ENCODE measurements at places on chromosomes 6 and 20. TPM values are rescaled to one million over a fixed set of nuclear protein-coding genes. Genes with fewer than 3 reads are reported as not detected.

VWA7 gene
- 0.74 TPM for total RNA-seq

GRCh38 chr20:62765432-62766070, 30.7 kb upstream of the MRGBP start:
- no peak for DNase-seq

- no peak for DNase-seq
These were observed 9.3 kb downstream of the ADNP start for GRCh38 chr20:50921803-50922501.

GRCh38 chr6:129860908-129861665, at the start of gene TMEM244:
Gene TMEM244 (minus strand): TSS chr6:129861315. CDS start chr6:129861188, 127 bp downstream.
- DNase-seq: no peak

- DNase-seq: no peak
These were observed 201.0 kb upstream of the FLRT3 start for GRCh38 chr20:14538433-14538832.

Data from vagina (tissue), 2 donors.